ENCODE measurements at places on chromosomes 3 and 15.

DNA sequence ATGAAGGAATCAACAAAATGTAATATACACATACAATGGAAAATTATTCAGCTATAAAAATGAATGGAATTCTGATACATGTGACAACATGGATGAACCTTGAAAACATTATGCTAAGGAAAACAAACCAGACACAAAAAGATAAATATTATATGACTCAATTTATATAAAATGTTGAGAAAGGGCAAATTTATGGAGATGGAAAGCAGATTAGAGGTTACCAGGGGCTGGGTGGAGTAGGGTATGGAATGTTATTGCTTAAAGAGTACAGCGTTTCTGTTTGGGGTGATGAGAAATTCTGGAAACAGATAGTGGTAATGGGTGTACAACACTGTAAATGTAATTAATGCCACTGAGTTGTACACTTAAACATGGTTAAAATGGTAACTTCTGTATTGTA is 50.9 kb downstream of the EMC4 start:
- no peak for DNase-seq

DNA sequence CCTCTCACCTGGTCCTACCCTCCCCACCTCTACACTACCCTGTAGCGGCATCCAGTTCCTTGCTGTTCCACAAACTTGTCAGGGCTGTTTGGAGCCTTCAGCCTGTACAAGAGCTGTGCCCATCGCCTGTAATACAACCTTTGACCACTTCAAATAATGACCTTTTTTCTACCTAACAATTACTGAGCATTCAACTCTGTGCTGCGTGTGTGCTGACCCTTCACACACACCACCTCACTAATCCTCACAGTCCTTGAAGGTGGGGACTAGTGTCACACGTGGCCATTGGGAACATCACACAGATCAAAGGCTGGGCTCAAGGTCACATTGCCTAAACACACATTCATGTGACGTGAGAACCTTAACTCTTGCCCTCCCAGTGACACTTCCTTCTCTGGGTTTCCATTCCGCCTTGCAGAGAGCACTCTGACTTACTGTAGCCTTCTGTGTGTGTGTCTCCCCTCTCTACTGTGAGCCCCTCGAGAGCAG is 3.1 kb downstream of the C3orf20 start:
- DNase-seq = no peak

DNA sequence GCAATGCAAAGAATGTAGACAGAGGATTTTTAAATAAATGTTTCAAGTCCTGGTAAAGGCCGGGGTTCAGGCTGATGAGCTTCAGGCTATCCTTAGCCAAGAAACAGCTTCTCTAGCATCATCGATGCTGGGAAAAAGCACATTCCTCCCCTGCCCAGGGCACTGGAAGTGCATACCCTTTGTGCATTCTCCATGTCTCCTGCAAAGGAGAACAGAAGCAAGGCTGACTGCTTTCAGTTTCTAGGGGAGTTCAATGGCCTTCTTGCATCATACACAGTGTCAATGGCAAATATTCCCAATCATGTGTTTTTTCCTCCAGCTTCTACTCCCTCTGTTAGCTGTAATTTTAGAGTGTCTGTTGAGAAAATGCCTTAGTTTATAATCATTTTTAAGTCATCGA is 59.9 kb downstream of the GPR176 start:
- peak; percentile 21 for DNase-seq

- peak; percentile 5 for DNase-seq
Observed at GRCh38 chr3:9067352-9067975, 104.2 kb upstream of the RAD18 start.

DNA sequence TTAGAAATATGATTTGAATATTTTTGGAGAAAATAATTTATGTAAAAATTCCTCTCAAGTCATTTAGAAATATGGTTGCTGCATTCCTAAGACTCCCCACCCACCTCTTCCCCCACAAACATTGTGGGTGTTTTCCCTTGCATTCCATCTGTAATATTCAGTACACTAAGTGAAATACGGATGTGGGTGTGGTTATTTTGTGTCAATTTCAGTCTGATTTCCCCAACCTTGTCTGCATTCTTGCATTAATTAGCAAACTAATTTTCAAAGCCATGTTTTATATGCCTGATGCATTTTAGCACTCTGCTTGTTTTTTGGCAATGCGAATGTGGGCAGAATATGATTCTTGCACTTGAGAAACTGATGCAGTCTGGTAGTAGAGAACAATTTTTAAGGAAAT is 408.3 kb upstream of the RGMA start:
- no peak for DNase-seq

GRCh38 chr15:73746261-73746660 is 6.9 kb downstream of the INSYN1 start:
- no peak for DNase-seq

GRCh38 chr3:194137506-194138474 is 1.8 kb downstream of the HES1 start:
- no peak for DNase-seq
